Prostate gland (tissue), 2 donors: ENCODE measurements at places on chromosomes 12 and 14. TPM values are rescaled to one million over a fixed set of nuclear protein-coding genes. Genes with fewer than 3 reads are reported as not detected.

GRCh38 chr12:120835304-120835612, 68.9 kb downstream of the SPPL3 start:
- H3K27me3 ChIP-seq, result no peaks in the 10 kb centered on the region
- no peaks in the 10 kb centered on the region for H3K36me3 ChIP-seq
- H3K4me1 ChIP-seq, result no peaks in the 10 kb centered on the region
- no peak overlapping the region for H3K4me3 ChIP-seq
- no peak for DNase-seq
- H3K27ac ChIP-seq, result peak overlapping the region; percentile 27

- H3K27me3 ChIP-seq, result no peaks in the 10 kb centered on the region
- H3K4me1 ChIP-seq, result no peaks in the 10 kb centered on the region
- H3K36me3 ChIP-seq, result no peaks in the 10 kb centered on the region
- no peak overlapping the region for H3K4me3 ChIP-seq
Measured at GRCh38 chr12:1907652-1908611, 10.5 kb downstream of the CACNA2D4 start.

DNA sequence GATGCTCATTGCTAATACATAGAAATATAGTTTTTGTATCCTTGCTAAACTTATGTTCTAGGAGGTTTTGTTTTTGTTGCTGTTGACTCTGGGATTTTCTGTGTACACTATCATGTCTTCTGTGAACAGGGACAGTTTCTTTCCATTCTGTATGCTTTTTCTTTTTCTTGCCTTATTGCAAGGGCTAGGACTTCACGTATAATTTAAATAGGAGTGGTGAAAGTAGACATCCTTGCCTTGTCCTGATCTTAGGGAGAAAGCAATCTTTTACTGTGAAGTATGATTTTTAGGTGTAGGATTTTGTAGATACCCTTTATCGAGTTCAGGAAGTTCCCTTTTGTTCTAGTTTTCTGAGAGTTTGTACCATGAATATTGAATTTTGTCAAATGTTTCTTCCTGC, 1.5 kb upstream of the EIF2B2 start:
- H3K36me3 ChIP-seq, result no peaks in the 10 kb centered on the region
- DNase-seq, result no peak
- no peaks in the 10 kb centered on the region for H3K27me3 ChIP-seq
- H3K4me1 ChIP-seq, result peaks cover 8% of the 10 kb centered on the region

DNA sequence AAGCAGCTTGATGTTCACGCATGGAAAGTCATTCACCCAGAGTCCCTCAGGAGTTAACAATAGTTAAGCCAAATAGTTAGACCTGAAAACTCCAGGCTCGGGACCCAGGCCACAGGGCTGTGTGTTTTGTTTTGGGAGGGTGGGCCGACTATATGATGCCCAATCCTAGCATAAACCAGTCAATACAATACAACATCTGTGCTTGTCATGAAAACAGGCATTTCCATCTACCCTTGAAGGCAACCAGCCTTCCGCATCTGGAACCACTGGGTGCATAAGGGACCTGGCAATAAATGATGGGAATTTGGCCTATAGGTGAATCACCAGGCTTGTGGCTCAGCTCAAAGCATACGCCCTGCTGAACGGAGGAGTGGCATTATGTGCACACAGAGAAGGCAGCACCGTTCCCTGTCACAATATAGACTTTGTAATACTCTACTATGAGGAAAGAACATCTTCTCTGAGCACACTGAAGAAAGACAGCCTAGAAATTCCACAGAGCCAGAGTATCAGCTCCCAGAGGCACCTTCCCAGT, 91.0 kb upstream of the FOXN3 start:
- H3K4me1 ChIP-seq, result no peaks in the 10 kb centered on the region
- DNase-seq, result no peak
- no peaks in the 10 kb centered on the region for H3K36me3 ChIP-seq
- no peak overlapping the region for H3K27ac ChIP-seq

DNA sequence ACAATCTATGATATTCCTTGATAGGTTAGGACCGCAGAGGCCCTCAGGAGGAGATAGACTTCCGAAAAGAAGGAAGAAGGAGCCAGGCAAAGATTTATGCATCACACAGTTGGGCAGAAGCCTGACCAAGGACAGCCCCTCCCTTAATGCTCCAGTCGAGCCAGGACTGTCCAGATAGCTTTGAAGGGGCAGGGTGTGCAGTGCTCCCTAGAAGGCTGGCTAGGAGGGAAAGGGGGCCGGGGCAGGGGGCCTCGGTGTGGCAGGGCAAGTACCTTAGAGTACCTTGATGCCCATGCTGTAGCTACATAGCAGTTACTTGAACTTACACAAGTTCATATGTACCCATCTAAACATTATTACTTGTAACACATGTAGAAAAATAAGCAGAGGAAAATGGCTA, 94.7 kb upstream of the NOS1 start:
- DNase-seq, result no peak
- H3K27me3 ChIP-seq, result no peaks in the 10 kb centered on the region
- no peak overlapping the region for H3K27ac ChIP-seq
- no peak overlapping the region for H3K4me3 ChIP-seq
- no peaks in the 10 kb centered on the region for H3K36me3 ChIP-seq

GRCh38 chr12:79206871-79207270, 342.3 kb downstream of the SYT1 start:
- H3K27ac ChIP-seq, result no peak overlapping the region
- no peaks in the 10 kb centered on the region for H3K4me1 ChIP-seq
- no peak overlapping the region for H3K4me3 ChIP-seq
- no peaks in the 10 kb centered on the region for H3K27me3 ChIP-seq
- H3K36me3 ChIP-seq, result no peaks in the 10 kb centered on the region
- DNase-seq, result no peak

GRCh38 chr14:24253936-24254335, 9.0 kb downstream of the TGM1 start:
- DNase-seq, result no peak
- H3K36me3 ChIP-seq, result no peaks in the 10 kb centered on the region
- no peak overlapping the region for H3K27ac ChIP-seq
- no peak overlapping the region for H3K4me3 ChIP-seq
- no peaks in the 10 kb centered on the region for H3K27me3 ChIP-seq
- no peaks in the 10 kb centered on the region for H3K4me1 ChIP-seq

DNA sequence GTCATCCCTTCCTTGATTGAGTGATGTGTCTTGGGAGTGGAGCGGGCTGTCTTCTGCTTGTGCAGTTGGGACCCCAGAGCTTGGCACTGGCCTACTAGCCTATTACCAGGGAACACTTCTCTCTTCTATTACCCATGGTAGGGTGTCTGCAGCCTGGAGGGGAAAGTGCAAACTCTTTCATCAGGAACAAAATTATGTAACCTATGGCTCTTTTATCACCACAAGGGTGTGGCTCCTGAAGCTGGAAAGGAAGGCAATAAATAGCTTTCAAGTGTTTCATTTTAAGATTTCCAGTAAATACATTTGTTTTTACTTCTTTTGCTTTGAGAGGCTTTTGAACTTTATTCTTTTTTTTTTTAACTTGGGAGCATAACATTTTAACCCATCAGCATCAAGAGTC, 349.7 kb upstream of the FAR2 start:
- no peaks in the 10 kb centered on the region for H3K4me1 ChIP-seq
- H3K27ac ChIP-seq, result no peak overlapping the region
- H3K27me3 ChIP-seq, result no peaks in the 10 kb centered on the region
- H3K4me3 ChIP-seq, result no peak overlapping the region

- no peaks in the 10 kb centered on the region for H3K4me1 ChIP-seq
- no peak for DNase-seq
- no peaks in the 10 kb centered on the region for H3K27me3 ChIP-seq
- H3K36me3 ChIP-seq, result no peaks in the 10 kb centered on the region
- H3K4me3 ChIP-seq, result no peak overlapping the region
Measured at GRCh38 chr12:106717673-106718072, 56.8 kb upstream of the RIC8B start.

DNA sequence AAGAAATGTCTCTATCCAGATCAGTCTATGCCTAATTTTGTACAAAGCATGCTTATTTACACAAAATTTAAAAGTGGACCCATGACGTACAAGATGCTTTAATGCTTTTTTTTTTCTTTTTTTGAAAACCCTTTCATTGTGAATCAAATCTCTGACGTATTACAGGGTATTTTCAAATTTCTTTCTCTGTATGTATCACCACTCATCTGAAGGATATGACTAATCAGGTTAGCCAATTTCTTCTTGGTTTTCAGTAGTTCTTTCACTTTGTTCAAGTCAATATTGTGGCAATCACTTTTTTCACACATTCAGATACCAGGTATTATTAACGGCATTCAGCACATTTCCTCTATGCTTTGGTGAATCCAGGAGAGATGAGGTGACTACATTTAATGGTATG, 685.3 kb downstream of the TRHDE start:
- no peak for DNase-seq
- no peak overlapping the region for H3K4me3 ChIP-seq
- no peaks in the 10 kb centered on the region for H3K27me3 ChIP-seq
- H3K27ac ChIP-seq, result no peak overlapping the region

GRCh38 chr12:131452444-131452860, 258.4 kb upstream of the SFSWAP start:
- no peak for DNase-seq
- H3K27ac ChIP-seq, result no peak overlapping the region
- no peaks in the 10 kb centered on the region for H3K36me3 ChIP-seq
- no peaks in the 10 kb centered on the region for H3K4me1 ChIP-seq

GRCh38 chr14:42523666-42524065, 917.0 kb downstream of the LRFN5 start:
- H3K27ac ChIP-seq, result no peak overlapping the region
- H3K4me3 ChIP-seq, result no peak overlapping the region
- no peaks in the 10 kb centered on the region for H3K27me3 ChIP-seq
- no peaks in the 10 kb centered on the region for H3K4me1 ChIP-seq
- no peaks in the 10 kb centered on the region for H3K36me3 ChIP-seq

DNA sequence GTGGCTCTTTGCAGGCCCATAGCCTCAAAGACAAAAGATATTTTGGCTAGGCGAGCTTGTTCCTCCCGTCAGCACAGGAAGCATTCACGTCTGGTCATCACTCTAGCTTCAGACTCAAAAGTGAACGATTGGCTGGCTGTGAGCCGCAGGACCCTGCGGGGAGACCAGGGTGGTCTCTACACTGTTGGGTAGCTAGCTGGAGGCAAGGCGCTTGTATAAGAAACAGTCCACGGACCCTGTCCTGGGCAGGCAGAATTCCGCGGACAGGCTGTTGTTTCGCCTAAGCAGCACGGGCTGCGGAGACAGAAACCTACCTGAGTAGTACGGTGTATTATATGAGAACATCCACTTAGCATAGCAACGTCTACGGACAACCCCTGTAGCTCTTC, 29.6 kb downstream of the WBP11 start:
- no peaks in the 10 kb centered on the region for H3K4me1 ChIP-seq
- H3K36me3 ChIP-seq, result no peaks in the 10 kb centered on the region
- H3K4me3 ChIP-seq, result peak overlapping the region; percentile 84

DNA sequence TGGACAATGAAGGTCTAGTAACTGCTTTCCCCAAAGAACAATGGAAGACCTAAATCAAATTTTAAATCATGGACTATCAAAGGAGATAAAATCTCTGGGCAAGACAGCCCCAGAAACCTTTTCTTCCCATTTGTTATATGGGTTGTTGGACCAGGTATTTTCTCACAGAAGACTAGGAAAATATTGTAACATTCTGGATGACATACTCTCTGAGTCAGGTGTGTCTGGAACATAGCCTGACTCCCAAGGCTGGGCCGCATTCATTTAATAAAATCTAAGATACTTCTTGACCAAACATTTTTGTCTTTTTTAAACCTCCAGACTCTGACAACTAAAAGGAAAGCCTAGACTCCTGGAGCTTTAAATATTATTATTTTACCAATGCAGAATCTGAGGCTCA, 87.9 kb downstream of the ATP23 start:
- H3K4me3 ChIP-seq, result no peak overlapping the region
- no peaks in the 10 kb centered on the region for H3K4me1 ChIP-seq
- H3K27me3 ChIP-seq, result no peaks in the 10 kb centered on the region
- no peaks in the 10 kb centered on the region for H3K36me3 ChIP-seq
- DNase-seq, result no peak

DNA sequence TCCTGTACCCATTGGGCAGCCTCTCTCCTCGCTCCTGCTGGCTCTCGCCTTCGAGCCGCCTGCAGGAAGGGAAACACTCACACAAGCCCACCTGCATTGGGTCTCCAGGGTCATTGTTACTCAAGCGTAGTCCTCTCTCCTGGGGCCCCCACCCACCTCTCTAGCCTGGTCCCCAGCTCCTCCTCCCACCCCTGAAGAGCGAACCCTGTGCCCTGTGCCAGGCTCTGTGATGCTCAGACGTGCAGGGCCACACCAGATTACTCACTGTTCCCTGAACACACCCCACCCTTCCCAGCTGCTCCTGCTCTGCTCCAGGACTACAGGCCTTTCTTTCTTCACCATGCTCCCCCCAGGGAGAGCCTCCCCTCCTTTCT, 88.1 kb downstream of the NINJ2 start:
- no peak for DNase-seq
- no peak overlapping the region for H3K4me3 ChIP-seq
- H3K4me1 ChIP-seq, result no peaks in the 10 kb centered on the region
- H3K27ac ChIP-seq, result no peak overlapping the region

DNA sequence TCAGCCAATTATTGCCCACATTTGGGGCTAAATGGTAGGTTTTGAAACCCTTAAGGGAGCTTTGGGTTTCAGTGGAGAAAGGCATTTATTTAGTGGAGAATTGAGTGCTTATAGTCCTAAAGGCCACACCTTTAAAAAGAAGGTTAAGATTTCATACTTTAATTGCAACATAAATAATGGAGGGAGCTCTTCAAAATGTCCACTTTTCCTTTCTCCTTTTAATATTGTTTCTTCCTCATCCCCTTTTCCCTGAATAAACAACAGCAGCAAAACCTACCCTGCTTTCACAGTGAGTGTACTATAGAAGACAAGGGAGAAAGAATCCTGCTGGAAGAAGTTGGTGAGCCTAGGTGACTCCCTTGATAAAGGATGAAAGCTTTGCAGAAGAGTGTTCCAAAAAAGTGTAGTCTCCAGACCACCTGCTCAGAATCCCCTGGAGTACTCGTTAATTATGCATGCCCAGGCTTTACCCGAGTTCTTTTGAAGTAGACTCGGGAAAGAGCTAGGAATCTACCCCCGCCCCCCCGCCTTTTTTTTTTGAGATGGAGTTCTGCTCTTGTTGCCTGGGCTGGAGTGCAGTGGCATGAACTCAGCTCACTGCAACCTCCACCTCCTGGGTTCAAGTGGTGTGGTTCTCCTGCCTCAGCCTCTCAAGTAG, 11.5 kb upstream of the EID3 start:
- H3K36me3 ChIP-seq, result no peaks in the 10 kb centered on the region
- no peak overlapping the region for H3K4me3 ChIP-seq
- no peak overlapping the region for H3K27ac ChIP-seq
- no peak for DNase-seq
- no peaks in the 10 kb centered on the region for H3K27me3 ChIP-seq
- H3K4me1 ChIP-seq, result peaks cover 6% of the 10 kb centered on the region

GRCh38 chr14:79483477-79484388, 727.6 kb downstream of the DIO2 start:
- H3K4me1 ChIP-seq, result no peaks in the 10 kb centered on the region
- H3K4me3 ChIP-seq, result no peak overlapping the region
- no peak for DNase-seq

Gene DERA
- total RNA-seq, result 33.7 TPM

Gene RDH12
- 0.28 TPM for total RNA-seq

Gene TMEM260
- 22.6 TPM for total RNA-seq

Gene TUNAR
- total RNA-seq, result not detected

Gene CLEC1A
- total RNA-seq, result 1.5 TPM

Gene MUCL1
- total RNA-seq, result not detected

Gene GALNT4
- 8.4 TPM for total RNA-seq

Gene KRT83
- total RNA-seq, result not detected

Gene KTN1
- 84.2 TPM for total RNA-seq

Gene SERPINA12
- total RNA-seq, result 0.82 TPM

Gene SLC38A4
- total RNA-seq, result 1.3 TPM
